CD4-positive, alpha-beta T cell treated with Interferon gamma for 1 hour (primary cell): ENCODE measurements at places on chromosomes 11 and 22.
A peak's percentile ranks its signal among the peaks of the same experiment; 100 is the strongest.

GRCh38 chr11:128589998-128590397 lies 2.6 kb upstream of the ETS1 start:
- no peak for DNase-seq

DNA sequence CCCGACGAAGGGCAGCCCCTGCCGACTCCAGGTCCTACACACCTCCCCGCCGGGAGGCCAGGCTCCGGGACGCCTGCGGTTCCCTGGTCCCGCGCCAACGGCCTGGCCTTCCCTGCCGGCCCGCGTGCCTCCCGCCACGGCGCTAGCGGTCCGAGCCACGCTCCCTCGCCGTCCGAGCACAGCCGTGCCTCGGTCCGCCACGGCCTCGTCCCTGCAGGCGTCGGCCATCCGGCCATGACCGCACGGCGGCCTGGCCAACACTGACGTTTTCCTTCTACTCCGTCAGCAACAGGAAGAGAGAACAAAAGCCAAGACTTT lies 532 bp downstream of the EIF4G2 start:
- DNase-seq: no peak

- no peak for DNase-seq
Observed at GRCh38 chr11:77206264-77207018, 78.4 kb downstream of the MYO7A start.

DNA sequence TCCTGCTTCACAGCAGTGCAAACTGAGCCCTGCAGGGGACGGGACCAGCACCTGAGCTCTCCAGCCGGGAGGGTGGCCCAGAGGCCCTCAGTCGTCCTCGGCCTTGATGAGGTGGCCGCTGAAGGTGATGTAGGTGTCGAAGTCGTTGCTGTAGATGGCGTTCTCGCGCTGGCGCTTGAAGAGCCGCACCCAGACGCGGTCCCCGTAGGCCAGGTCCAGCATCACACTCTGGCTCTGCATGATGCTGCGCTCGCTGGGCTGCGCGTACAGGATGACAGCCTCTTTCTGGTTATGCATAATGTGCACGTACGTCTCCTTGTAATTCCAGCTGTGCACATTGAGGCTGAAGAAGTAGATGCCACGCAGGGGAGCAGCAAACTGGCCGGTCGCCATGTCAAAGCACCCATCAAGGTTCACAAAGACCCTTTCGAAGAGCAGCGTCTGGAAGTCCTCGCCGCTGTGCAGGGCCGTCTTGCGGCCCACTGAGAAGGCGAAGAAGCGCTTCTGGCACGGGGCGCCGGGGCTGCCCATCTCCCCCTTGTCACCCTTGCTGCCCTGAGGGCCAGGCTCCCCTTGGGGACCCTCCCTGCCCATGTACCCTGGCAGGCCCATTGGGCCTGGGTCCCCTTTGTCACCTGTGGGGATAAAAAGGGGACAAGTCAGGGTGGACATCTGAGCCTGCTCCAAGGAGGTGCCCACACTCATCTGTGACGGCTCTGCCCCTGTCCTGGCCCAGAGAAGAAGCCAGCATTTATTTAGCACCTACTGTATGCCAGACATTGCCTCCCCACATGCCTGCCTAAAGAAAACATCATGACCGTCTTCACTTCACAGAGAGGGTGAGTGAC lies 5.7 kb downstream of the C1QTNF6 start:
- DNase-seq: no peak

- DNase-seq: no peak
Observed at GRCh38 chr11:104619751-104620150, 278.5 kb downstream of the CASP12 start.

DNA sequence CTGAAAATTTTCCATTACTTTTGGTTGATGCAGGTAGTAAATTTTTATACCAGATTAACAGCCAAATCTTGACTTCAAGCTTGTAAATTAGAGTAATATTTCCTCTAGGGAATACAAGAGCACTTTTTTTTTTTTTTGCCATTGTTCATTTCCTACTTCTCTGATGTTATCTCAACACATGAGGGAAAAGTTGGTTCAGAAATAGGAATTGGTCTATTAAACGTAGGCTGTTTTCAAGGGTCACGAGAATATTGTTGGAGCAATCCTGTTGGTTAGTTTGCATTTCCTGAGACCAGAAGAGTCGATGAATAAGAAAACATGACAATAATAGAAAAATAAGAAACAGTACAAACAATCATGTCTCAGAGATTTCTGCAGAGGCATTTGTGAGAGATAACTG lies 453.9 kb upstream of the CCDC179 start:
- no peak for DNase-seq

- DNase-seq: no peak
Observed at GRCh38 chr22:35379146-35379993, 1.5 kb upstream of the HMOX1 start.

GRCh38 chr11:129612447-129612961 lies 203.1 kb upstream of the TMEM45B start:
- DNase-seq: no peak

DNA sequence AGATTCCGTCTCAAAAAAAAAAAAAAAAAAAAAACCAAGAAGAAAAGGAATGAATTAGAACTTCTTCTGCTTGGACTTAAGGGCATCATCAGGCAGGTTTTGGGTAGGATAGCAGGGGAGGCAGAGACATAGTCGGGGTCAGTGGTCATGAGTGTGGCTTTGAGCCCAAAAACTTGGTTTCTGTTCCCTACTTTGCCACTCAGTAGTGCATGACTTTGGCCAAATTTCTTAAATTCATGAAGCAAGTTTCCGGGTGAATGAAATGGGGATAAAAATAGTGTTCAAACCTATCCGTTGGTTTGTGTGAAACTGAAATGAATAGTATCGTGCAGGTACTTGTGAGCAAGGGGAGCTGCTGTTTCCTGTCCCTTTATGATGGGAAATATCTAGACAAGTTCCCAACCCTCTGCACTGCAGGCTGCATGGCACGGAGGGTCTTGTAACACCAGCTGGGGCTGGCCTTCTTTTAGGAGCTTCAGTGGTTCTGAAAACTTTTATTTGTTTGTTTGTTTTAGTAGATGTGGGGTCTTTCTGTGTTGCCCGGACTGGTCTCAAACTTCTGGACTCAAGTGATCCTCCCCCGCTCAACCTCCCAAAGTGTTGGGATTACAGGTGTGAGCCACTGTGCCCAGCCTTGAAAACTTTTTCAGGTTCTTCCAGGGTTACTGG lies 18.4 kb downstream of the NEAT1 start:
- DNase-seq: peak; percentile 16

DNA sequence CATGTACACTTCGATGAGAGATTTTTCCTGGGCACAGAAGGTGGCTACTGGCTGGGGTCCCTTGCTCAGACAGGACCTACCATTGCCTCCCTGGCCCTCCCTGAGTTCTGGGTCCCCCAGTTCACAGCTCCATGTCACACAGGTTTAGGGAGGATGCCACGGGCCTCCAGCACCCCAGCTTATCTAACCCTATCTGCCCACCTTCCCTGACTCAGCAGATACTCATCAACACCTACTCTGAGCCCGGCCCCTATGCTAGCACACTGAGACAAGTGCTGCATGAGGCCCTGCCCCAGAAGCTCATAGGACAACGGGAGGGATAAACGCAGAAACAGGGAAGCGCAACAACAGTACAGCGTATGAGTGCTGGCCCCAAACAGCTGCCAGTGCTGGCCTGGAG lies 9.6 kb downstream of the NAGA start:
- no peak for DNase-seq

GRCh38 chr11:124762624-124763155 lies 600 bp upstream of the ESAM start:
- no peak for DNase-seq

DNA sequence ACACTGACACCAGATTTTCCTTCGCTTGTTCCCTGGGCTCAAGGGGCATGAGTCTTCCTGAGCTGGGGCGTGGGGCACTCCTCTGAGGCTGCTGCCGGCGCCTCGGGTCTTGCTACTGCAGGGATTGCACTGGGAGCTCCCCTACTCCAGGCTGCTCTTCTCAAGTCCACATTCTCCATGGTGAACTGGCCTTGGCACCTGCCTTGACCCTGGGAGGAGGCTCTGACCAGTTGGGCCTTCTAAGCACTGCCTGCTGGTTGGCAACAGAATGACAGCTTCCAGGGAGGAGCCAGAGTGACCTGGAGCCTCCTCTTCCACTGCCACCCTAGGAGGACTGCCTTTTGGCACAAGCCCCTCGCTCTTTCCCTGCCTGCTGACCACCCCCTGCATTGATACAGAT lies 9.5 kb downstream of the FREY1 start:
- DNase-seq: no peak

DNA sequence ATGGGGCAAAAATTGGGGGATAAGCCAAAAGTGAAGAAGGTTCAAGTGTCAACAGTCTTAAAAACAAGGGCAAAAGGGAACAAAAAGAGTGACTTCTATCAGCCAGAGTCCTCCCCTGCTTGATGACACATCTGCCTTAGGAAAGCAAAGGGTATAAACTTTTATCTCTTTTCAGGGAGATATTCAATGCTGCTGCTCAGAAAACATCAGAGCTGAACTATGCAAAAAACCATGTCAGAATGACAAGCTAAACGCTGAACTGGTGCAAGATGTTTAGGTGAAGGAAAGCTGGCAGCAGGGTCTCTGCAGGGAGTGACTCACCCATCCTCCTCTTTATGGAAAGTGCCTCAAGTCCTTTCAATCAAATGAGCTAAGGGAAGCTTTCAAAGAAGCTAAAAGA lies 24.7 kb downstream of the ALG9 start:
- no peak for DNase-seq

DNA sequence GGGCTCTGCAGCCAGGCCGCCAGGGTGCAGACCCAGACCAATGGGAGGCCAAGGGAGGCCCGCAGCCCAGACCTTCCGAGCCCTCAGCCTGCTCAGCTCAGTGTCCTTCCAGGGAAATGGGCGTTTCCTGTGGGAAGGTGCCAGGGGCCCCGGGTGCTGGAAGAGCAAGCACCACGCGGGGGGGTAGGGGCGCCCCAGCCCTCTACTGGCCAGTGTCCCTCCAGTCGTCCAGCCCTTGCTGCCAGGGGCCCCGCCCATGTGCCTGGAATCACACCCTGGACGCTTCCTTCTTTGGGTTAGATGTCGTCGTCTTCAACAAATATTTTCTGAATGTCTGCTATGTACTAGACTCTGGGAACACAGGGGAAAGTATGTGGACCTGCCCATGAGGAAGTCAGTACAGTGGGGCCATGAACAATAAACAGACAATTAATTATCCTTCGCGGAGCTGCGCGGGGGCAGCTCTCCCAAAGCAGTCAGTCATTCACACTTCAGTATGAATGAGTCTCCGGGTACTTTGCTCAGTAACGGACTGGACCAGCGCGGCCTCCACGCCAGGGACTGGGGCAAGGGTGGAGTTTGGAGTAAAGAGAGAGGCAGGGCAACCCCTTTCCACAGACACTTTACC lies 60.2 kb downstream of the CDKN1C start:
- DNase-seq: no peak
